ENCODE measurements at places on chromosomes 1 and 21. TPM values are rescaled to one million over a fixed set of nuclear protein-coding genes. Genes with fewer than 3 reads are reported as not detected.
A peak's percentile ranks its signal among the peaks of the same experiment; 100 is the strongest.

DNA sequence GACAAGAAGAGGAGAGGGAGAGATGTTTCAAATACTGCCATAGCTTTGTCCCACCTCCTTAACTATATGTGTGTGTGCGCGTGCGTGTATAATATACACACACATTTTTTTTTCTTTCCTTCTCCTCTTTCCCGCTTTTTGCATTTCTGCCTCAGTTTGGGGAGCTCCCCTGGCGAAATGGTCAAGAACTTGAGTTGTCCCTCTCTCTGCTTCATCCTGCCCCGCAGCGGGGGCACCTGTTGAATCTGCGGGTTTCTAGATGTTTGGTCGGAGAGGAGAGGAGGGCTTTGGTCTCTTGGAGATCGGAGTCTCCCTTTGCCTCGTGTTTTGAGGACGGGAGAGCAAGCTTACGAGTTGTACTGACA lies 504 bp downstream of the SCCPDH start:
- H3K27me3 ChIP-seq: no peaks in the 10 kb centered on the region
- peak overlapping the region; percentile 92 for H3K4me3 ChIP-seq
- peaks cover 12% of the 10 kb centered on the region for H3K4me1 ChIP-seq

DNA sequence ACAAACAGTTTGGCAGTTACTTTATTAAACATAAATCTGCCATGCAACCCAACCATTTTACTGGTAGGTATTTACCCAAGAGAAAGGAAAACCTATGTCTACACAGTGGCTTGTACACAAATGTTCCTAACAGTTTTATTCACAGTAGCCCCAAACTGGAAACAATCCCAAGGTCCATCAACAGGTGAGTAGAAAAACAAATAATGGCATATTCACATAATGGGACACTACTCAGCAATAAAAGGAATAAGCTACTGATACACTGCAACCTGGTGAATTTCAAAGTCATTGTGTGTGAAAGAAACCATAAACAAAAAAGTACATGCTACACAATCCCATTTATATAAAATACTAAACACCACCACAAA lies 12.7 kb downstream of the KYAT3 start:
- no peak overlapping the region for H3K4me3 ChIP-seq
- H3K27ac ChIP-seq: no peak overlapping the region
- no peaks in the 10 kb centered on the region for H3K27me3 ChIP-seq
- no peaks in the 10 kb centered on the region for H3K36me3 ChIP-seq

GRCh38 chr1:171280599-171280998 lies 32.3 kb downstream of the FMO1 start:
- DNase-seq: no peak
- H3K36me3 ChIP-seq: no peaks in the 10 kb centered on the region
- H3K27ac ChIP-seq: no peak overlapping the region
- H3K4me3 ChIP-seq: no peak overlapping the region

GRCh38 chr1:209076688-209077087 lies 506.8 kb upstream of the CAMK1G start:
- H3K27ac ChIP-seq: no peak overlapping the region
- H3K27me3 ChIP-seq: peaks cover 7% of the 10 kb centered on the region
- no peaks in the 10 kb centered on the region for H3K4me1 ChIP-seq
- DNase-seq: no peak

CD2 gene
- 189 TPM for total RNA-seq
